ENCODE measurements at places on chromosomes 2 and 18.

DNA sequence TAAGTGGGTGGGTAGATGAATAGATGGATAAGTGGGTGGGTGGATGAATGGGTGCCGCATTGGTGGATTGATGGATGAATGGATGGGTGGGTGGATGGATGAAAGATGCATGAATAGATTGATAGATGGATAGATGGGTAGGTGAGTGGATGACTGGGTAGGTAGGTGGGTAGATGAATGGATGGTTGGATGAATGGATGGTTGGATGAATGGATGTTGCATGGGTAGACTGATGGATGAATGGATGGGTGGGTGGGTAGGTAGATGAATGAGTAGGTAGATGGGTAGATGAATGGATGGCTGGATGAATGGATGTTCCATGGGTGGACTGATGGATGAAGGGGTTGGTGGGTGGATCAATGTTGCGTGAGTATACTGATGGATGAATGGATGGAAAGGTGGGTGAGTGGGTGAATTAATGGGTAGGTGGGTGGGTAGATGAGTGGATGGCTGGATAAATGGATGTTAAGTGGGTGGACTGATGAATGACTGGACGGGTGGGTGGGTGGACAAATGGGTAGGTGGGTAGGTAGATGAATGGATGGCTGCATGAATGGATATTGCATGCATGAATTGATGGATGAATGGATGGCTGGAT, 30.5 kb downstream of the ANKMY1 start:
- DNase-seq: no peak

DNA sequence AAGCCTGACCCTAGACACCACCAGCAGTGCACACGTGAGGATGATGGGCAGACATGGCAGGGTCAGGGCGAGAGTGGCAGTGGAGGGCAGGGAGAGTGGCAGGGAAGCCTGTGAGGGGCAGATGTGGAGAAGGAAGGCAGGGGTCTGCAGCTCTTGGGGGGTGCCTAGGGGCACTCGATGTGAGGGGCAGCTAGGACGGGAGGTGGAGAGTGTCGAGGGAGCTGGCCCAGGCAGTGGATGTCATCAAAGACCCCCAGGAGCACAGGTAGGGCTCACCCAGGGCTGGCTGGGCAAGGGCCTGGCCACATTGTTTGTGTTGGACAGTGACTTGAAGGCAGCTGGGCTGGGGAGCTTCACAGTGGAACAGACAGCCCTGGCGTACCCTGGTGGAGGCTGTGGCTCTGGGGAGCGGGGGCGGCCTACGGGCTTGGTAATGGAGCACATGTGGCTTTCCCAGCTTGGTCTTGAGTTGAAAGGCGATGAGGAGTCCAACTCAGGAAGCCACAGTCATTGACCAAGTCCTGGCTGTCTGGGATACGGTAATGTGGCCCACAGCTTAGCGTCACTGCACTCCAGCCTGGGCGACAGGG, 87.1 kb downstream of the RTP5 start:
- DNase-seq: no peak

- no peak for DNase-seq
Observed at GRCh38 chr18:76374330-76375281, 120.4 kb downstream of the ZNF516 start.

DNA sequence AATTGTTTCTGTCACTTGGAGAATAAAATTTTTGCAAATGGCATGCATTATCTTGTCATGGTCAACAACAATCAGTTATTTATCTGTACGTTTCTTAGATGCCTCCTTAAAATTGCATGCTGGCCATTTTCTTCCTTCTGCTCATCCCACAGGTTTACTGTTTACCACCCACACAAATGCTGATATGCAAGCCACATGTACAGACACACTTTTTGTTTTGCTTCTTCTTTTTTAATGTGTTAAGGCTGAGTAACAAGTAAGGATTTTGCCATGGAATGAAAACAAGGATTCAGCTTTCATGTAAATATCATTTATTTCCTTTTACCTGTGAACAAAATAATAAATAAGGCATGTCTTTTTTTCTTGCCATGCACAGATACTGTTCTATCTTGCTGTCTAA, 1077.1 kb upstream of the ZEB2 start:
- DNase-seq: no peak

- DNase-seq: no peak
Observed at GRCh38 chr18:11981543-11982366, 448 bp downstream of the IMPA2 start.

- DNase-seq: no peak
Observed at GRCh38 chr2:64244037-64244416, 99.8 kb upstream of the PELI1 start.

- DNase-seq: no peak
Observed at GRCh38 chr2:217412277-217412676, 552.4 kb upstream of the TNP1 start.

GRCh38 chr2:28821295-28821958, 10.8 kb downstream of the SPDYA start:
- DNase-seq: peak; percentile 17

DNA sequence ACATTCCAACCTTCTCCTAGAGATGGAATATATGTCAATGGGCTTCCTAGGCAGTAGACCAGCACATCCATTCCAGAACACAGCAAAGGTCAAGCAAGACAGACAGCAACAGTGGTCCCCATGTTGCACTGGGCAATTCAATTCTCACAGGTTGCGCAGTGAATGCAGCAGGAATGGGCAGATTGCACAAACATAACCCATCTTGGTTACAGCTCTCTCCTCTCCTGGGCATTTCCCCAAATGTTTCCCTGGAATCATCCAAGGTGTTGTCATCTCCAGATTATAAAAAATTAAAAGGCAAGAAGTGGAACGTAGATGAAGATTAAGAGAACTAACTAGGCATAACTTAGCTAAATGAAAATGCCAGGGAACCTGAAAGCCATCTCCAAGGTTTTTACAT, 265.8 kb upstream of the SLC14A2 start:
- DNase-seq: no peak

- DNase-seq: no peak
Observed at GRCh38 chr2:231308631-231309428, 86.7 kb upstream of the B3GNT7 start.

All from GM18507 (cell line).